Effector CD4-positive, alpha-beta T cell (primary cell): ENCODE measurements at places on chromosomes 13 and 19.

GRCh38 chr13:45691251-45691650 lies 10.9 kb upstream of the CBY2 start:
- DNase-seq, result no peak

DNA sequence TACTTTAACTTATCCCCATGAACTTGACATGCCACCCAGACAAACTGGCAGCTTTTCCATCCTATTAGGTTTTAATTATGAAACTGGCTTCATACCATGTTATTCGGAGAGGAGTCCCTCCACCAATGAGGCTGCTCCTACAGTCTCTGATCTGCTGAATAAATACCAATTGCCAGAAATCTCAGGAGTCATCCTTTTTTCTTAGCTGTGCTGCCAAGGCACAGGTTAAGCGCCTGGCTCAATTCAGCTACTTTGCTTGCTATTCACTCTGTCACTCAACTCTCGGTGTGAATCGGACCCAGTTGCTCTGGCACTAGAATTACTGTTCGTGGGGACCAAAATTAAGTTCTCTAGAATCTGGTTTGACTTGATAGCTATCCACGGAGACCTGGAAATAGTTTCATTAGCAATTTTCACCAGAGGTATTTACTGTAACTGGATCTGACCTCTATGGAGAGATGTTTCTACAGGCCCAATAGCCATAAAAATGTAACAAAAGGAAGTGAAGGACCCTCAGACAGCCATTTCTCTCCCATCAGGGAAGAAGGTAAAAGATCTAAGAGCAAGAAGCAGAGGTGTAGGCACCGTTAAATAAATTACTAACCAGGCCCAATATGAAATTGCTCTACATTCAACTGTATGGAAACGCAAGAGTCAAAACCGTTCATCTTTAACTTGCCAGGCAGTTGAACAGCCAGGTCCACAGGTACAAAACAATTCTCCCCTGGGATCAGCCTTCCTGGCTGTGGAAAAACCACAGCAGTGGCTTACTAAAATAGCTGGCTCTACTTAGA lies 5.4 kb downstream of the ZC3H4 start:
- no peak for DNase-seq

GRCh38 chr13:44730099-44730498 lies 154.0 kb upstream of the TSC22D1 start:
- no peak for DNase-seq

DNA sequence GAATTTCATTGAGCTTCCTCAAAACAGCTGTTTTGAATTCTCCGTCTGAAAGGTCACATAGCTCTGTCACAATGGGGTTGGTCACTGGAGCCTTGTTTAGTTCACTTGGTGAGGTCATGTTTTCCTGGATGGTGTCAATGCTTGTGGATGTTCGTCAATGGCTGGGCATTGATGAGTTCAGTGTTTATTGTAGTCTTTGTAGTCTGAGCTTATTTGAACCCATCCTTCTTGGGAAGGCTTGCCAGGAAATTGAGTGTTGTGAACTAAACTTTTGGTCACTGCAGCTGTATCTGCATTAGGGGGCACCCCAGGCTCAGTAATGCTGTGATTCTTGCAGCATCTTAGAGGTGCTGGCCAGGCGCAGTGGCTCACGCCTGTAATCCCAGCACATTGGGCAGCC lies 22.0 kb downstream of the BLOC1S3 start:
- DNase-seq, result no peak

DNA sequence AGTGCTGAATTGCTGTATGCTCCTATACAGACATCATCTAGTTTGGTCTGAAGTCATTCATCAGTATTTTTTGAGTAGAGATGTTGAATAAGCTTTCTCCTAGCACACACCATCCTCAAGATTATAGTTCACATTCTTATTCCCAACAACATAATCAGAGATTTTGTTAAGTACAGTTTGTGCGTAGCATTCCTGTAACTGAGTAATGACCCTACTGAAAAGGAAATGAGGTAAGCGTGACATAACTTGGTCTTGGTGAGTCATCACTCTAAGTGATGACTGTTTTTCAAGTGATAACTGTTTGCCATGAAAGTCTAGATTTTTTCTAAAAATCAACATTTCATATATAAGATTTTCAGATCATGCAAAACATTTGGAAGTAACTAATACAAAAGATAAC lies 18.5 kb upstream of the FAM216B start:
- DNase-seq, result no peak

DNA sequence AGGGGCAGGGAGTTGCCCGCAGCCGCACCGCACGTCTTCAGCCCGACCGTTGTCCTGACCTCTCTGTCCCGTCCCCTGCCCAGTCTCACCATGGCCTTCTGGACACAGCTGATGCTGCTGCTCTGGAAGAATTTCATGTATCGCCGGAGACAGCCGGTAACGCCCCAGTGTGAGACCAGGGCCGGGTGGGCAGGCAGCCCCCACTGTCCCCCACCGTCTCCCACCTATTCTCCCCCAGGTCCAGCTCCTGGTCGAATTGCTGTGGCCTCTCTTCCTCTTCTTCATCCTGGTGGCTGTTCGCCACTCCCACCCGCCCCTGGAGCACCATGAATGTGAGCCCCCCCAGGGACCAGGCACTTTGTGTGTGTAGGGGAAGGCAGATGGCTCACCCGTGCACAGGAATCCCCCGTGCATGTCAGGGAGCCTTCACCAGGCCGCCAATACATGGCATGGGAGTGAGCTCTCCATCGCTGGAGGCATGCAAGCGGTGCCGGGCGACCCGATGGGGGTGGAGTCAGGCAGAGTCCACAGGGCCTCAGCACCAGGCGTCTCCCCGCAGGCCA lies 1.4 kb downstream of the ABCA7 start:
- DNase-seq, result no peak

DNA sequence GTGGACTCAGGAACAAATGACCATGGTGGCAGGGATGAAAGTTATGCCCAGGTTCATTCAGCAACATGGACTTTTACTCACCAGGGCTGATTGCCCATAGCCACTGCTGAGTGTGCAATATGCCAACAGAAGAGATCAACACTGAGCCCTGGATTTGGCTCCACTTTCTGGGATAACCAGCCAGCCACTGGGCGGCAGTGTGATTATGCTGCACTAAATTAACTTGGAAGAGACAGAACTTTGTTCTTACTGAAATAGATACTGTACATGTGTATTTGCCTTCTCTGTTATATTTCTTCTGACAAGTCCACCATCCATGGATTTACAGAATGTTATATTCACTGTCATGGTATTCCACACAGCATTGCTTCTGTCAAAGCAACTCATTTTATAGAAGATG lies 257.4 kb downstream of the TDRD3 start:
- DNase-seq, result no peak

- DNase-seq, result no peak
These were observed 70.0 kb upstream of the GTF3A start for GRCh38 chr13:27354379-27354778.

DNA sequence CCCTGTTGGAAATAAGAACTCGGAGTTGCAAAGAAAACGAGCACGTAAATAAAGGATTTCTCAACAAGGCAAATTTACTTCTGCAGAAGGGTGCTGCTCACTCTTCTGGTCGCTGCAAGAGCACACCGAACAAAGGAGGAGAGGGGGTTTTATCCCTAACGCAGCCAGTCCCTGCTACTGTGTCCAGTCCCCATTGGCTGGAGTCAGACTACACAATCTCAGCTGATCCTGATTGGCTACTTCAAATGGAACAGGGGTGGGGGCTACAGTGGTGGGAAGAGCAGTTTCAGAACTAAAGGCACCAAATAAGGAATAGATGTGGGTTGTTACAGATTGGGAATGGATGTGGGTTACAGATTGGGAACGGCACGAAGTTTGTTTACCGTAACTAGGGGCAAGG lies 63.9 kb upstream of the MCF2L start:
- no peak for DNase-seq

DNA sequence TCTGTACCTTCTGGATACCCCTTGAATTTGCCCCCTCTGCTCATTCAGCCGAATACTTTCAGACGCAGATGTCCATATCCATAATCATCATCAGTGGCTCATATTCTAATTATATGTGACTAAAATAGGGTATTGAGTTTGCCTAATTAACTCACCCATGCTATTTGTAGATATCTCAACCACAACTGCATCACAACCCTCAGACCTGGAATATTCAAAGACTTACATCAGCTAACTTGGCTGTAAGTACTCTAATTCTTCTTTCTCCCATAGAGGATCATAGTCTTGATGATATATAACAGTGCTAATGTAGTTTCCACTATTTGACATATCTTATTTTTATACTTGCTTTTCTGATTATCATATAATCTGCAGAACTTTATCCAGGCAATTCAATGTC lies 35.8 kb downstream of the RXFP2 start:
- DNase-seq, result no peak

- DNase-seq, result no peak
These were observed 457.9 kb downstream of the FGF9 start for GRCh38 chr13:22128441-22129408.

DNA sequence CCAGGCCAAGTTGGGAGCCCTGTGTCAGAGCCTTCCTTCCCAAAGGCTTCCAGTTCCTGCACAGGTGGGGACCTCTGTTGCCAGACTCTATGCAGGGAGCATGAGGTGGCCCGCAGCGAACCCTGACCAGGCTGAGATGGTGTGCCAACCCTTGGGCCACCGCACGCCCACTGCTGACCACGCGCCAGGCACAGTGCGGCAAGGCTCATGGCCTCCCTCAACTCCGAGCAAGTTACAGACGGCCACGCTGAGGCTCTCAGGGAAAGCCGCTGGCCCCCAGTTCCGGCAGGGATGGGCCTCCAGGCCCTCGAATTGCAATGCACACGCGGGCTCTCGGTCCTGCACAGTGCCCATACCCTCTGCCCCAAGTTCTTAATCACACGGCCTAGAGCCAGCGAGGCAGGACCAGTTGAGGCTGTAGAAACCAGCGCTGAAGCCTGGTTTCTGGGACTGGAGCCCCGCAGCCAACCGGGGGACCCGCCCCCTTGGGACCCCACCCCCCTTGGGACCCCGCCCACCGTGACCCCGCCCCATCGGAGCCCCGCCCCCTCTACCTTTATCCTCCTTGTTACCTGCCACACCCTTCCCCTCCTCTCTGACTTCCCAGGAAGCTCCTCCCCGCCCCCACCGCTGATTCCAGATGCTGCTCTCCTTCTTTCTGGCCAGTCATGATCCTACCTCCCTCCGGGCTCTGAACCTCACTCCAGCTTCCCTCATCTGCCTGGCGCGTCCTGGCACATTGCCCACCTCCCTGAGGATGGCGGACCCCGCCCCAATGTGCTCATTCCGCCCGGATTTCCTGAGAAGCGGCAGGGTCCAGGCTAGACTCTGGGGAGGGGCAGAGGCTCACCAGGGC lies 6.0 kb downstream of the PEX11G start:
- DNase-seq, result no peak

DNA sequence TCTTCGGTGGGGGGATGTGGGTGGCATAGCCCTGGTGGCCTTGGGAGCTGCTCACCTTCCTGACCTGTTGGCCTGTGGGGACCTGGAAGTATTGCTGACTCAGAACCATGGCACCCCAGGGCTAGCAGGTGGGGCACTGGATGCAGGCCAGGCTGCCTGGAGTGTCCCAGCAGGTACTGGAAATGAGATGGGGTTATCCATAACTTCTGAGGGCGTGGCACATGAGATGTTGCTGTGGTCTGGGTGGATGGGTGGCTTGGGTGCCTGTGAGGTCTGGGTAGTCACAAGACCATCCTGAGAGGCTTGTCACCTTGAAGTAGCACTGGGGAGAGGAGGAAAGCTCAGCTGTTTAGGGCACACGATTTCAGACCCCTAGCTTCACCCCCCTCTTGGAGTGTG lies 636 bp upstream of the RNF225 start:
- DNase-seq, result no peak

DNA sequence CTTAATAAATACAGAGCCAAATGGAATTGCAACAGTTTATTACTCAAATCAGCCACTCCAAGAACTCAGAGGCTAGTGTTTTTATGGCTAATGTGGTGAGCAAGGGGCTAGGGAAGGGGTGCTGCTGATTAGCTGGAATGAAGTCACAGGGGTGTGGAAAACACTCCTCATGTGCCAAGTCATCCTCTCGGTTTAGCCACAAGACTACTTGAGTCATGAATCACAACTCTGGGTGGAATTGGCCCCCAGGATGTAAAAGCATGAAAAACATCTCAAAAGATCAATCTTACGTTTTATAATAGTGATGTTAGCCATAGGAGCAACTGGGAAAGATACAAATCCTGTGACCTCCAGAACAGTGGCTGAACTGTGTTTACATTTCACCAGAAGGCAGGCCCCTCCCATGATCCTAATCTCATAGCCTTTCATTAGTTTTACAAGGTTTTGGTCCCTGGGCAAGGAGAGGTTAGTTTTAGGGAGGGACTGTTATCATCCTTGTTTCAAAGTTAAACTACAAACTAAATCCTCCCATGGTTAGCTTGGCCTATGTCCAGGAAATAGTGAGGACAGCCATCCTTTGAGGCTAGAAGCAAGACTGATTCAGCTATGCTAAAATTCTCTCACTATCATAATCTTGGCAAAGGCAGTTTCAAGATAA lies 2020.1 kb upstream of the PCDH20 start:
- DNase-seq, result no peak

DNA sequence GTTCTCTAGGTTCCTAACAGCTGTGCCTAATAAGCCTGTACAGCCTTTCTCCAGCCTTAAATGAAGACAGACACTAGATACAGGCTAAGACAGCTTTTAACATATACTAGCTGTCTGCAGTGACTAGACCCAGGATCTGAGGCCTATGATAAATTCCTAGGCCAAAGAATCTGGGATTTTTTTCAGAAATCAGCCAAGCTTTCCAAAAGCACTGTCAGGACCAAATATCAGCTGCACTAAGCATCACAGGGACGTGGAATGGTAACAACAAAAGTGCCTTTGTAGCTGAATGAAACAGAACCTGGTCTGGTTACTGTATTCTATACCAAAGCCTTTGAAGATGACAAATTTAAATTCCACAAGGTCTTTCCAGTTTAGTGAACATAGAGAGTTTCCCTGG lies 77.9 kb upstream of the DOCK9 start:
- DNase-seq, result no peak

DNA sequence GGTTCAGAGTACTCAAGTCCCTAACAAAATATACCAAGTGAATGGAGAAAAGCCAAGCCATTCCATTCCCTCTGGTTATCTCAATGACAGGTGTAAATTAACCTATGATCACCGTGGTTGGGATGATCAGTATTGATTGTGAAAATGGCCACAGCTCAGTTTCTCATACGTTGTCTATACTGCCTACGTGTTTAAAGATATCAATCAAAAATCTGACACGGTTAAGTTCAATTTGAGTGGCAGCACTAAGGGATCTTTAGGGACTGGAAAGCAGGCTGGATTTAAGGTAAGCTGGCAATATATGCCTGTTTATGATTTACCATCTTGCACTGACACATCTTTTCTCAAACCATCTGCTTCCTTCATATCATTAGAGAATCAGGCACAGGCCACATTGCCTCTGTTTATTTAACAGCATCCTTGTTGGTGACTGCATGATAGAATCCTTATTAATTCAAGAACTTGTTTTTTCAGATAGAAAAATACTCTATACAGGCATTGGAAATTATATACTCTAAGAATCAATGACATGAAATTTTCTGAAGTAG lies 907.9 kb downstream of the PCDH9 start:
- DNase-seq, result no peak

- no peak for DNase-seq
These were observed 51.6 kb downstream of the CHST8 start for GRCh38 chr19:33673258-33673875.

- DNase-seq, result no peak
These were observed 11.4 kb downstream of the SBK2 start for GRCh38 chr19:55525289-55526101.

GRCh38 chr19:38742906-38743305 lies 1.4 kb downstream of the CAPN12 start:
- DNase-seq, result no peak

GRCh38 chr19:18428787-18429674 lies 8.9 kb downstream of the ISYNA1 start:
- DNase-seq, result peak; percentile 84

GRCh38 chr13:28837111-28837510 lies 17.0 kb downstream of the MTUS2 start:
- DNase-seq, result no peak
